ENCODE measurements at places on chromosomes 6 and 20.
A peak's percentile ranks its signal among the peaks of the same experiment; 100 is the strongest.

GRCh38 chr6:18327626-18328025 lies 59.5 kb upstream of the RNF144B start:
- DNase-seq = peak; percentile 8

- peak; percentile 92 for DNase-seq
Measured at GRCh38 chr6:162177746-162178145, 549.8 kb downstream of the PRKN start.

GRCh38 chr6:55833284-55833683 lies 42.1 kb downstream of the BMP5 start:
- DNase-seq = no peak

DNA sequence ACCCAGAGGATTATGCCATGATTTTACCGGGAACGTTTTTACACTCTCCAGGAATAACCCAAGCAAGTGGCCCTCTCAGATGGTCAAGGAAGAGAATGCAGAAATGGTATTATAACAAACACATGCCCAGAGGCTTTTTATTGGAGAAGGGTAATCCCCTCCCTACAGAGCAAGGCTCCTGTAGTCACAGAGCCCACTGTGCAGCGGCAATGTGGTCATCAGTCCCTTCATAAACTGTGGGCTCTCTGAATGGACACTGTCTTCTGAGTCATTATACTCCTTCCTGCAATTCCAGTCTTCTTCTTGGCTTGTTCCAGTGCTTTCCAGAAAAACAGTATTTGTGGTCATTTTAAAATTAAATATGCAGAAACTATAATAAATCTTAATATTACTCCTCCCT lies 74.7 kb downstream of the LAMA4 start:
- no peak for DNase-seq

- peak; percentile 60 for DNase-seq
Measured at GRCh38 chr6:683742-684440, 9.0 kb downstream of the EXOC2 start.

DNA sequence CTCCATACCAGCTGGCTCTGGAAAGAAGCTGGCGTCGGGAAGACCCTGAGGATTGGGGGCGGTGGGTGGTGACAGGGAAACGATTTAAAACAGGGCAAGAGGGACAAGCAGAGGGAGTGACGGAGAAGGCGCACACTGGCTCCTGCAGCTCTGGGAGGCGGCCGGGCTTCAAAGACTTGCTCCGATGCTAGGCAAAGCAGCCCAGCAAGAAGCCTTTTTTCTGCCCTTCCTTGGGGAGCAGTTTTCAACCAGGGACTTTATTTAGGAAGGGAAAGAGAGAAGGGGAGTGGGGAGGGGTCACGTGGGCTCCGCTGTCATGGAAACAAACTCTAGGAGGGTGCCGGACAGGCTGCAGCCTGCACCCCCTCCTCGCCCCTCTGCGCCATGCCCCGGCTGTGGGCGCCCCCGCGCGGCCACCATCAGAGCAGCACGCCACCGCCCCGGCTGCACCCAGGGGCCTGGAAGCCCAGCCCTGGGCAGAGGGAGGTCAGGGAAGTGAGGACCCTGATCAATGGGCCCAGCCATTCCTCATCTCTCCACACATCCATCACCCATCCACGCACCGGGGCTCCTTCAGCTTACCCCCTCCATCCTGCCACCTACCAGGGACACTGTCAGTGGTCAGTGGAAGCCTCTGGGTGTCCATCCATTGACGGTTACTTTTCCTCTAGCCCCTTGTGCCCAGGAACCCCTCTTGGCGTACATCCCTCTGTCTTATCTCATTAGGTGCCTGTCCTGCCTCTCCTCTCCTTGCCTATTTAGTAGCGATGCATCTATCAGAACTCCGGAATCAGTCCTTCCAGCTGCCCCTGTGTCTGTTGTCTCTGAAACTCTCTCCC lies 66.6 kb upstream of the CCDC167 start:
- DNase-seq = peak; percentile 80

GRCh38 chr20:63496596-63497120 lies 2.2 kb downstream of the EEF1A2 start:
- DNase-seq = no peak

- DNase-seq = no peak
Measured at GRCh38 chr6:89489078-89489477, 56.1 kb downstream of the ANKRD6 start.

GRCh38 chr20:31569163-31570020 lies 35.7 kb upstream of the ID1 start:
- peak; percentile 58 for DNase-seq

DNA sequence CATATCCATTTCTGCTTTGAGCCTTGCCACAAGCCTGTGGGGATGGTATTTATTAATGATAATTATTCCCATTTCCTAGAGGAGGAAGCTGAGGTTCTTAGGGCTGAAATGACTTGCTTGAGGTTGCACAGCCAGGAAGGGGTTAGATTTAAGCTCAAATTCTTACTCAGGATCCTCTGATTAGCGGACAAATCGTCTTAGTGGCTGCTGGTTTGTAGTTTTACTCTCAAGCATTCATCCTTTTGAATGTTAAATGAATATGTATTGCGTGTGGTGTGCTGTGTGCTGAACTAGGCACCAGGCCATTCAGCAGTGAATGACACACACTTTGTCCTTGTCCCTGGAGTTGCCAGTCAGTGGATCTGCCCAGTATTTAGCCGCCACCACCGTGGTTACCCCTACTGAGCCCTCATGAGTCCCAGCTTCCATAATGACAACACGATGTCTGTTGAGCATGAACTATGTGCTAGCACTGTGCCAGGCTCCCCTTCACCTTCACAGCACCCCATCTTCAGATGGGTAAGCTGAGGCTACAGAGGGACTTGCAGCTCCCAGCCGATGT lies 10.0 kb downstream of the PACSIN1 start:
- DNase-seq = no peak

- DNase-seq = no peak
Measured at GRCh38 chr6:158631678-158632537, 12.6 kb downstream of the DYNLT1 start.

- DNase-seq = no peak
Measured at GRCh38 chr6:15363164-15363522, 117.3 kb downstream of the JARID2 start.

GRCh38 chr6:166972101-166972500 lies 15.8 kb upstream of the RNASET2 start:
- no peak for DNase-seq

DNA sequence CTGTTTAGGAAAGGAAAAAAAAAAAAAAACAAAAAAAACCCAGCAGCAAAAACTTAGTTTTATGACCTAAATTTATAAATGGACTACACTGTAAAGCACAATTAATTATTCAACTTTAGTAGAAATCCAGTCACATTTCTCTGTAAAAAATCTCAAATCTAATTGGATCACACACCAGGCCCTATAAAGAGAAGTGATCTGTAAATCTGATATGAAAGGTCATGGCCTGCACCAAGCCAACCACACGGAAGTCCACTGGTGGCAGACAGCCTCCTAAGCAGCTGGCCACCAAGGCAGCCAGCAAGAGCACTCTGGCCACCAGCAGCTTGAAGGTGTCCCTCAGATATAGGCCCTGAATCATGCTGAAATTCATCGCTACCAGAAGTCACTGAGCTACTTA lies 131.6 kb downstream of the HFE start:
- DNase-seq = no peak

DNA sequence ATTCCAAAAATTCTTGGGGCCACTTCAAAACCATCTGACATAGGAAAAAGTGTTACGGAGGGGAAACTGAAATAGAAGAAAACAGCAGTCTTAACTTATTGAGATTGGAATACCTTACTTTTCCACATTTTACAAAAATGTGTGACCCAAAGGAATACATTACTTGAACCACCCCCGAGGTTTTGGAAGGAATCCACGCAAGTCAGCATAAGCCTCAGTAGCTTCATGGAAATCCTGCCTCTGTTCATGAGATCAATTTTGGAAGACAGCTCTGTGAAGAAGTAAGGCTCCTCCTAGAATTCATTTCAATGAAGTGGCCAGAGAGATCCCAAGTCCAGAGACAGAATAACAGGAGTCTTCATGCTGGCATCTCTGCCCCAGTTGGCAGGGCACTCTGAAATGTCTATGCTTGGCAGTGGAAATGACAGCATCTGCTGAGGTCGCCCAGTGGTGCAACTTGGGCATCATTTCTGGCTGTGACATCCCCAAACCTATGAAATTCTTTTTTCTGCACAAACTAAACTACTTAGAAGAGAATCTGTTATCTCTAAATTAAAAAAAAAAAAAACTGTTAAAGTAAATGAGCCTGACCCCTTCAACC lies 132.5 kb downstream of the EPM2A start:
- DNase-seq = no peak

DNA sequence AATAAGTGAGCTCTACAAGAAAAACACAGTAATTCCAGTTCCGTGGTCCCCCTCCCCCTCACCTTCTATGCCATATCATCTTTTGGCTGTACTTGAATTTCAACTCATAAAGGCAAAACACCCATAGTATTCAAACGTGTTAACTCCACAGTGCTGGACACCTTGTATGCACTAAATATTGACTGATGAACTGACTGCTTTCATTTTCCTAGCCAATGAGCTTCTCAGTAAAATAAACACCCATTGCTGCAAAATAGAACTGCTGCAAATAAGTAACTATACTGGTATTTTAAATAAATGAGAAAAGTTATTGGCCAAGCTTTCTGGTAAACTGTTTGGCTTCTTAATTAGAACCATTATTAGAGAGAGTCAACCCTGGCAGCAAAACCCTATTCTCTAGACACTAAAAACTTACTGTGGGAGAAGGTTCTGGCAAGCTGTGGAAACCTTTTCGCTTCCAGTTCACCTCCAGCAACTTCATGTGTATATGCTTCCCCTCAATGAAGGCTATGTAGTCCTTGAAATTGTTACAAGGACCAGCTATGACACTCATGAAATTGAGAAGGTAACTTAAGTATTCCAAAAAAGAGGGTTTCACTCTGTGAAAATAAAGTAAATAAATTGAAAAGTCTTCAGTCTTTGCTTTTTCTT lies 86.0 kb downstream of the MBOAT1 start:
- no peak for DNase-seq

DNA sequence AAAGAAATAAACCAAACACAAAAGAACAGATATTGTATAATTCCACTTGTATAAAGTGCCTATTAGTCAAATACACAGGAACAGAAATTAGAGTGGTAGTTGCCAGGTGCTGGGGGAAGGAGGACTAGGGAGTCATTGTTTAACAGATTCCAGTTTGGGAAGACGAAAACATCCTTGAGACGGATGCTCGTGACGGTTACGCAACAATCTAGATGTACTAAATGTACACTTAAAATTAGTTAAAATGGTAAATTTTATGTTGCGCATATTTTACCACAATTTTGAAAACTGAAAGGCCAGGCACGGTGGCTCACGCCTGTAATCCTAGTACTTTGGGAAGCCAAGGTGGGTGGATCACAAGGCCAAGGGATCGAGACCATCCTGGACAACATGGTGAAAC lies 111.0 kb downstream of the PKHD1 start:
- DNase-seq = no peak

GRCh38 chr6:65745614-65746013 lies 38.6 kb upstream of the EYS start:
- no peak for DNase-seq

- DNase-seq = no peak
Measured at GRCh38 chr6:129429956-129430355, 280.0 kb downstream of the ARHGAP18 start.

GRCh38 chr20:57507477-57507876 lies 17.5 kb downstream of the CTCFL start:
- no peak for DNase-seq

DNA sequence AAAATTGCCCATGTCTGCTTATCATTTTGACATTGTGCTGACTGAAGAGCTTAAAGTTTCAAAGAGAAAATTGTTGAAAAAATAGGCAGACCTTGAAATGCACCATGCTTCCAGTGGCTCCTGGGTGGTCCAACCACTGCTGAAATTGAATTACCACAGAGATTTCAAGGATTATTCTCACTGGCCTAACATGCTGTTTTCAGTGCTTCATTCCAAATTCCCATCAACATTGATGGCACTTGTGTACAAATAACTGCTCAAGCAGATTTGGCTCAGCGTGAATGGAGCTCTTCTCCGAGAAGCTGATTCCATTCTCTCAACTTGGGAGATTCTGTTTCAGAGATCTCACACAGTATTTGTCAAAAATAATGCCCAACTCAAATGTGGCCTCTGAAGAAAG lies 75.5 kb downstream of the LAMA4 start:
- no peak for DNase-seq

DNA sequence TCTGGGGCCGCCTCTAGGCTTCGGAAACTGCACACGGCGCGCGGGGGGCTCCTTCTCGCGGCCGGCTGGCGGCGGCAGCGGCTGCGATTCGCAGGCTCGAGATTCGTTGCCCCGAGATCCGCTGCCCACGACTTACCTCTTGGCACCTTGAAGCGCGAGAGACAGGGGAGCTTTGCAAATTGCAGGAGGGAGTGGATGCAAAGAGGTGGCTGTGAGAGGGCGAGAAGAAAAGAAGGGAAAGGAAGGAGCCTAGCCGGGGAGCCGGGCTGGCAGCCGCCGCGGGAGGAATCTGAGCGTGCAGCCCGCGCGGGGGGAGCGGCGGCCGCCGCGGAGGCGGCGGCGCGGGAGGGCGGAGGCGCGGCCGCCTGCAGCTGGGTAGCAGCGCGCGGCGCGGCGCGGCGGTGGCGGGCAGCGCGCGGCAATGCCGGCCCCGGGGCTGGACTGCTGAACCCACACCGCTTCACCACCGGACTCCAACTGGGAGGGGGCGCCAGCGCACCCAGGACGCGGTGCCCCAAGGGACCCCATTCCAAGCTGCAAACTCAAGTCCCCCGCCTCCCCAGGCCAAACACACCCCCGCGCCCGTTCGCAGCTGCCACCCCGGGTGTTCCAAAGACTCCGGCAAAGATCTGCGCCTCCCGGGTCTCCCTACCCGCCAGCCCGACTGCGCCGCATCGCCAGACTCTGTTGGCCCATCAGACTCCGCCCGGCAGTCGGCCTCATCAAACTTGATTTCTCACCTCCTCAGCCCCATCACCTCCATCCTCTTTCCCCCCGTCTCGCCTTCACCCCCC lies 44.2 kb upstream of the SUPT3H start:
- peak; percentile 23 for DNase-seq

DNA sequence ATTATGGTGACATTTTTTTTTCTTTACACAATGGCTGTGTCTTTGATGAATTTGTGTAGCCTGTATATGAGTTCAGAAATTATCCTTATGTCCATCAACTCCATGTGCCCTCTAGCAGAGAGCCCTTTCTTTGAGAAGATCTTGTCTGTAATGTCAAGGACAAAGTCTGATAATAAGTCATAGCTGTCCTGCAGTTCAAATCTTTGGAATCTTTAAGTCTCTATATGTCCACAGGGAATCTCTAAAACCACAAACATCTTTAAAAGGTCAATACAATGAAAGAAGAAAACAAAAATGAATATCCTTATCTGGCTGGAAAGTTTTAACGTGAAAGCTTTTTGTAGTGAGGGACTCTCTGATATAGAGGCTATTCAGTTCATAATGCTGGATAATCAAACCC lies 16.9 kb upstream of the TMEM14A start:
- no peak for DNase-seq

- DNase-seq = no peak
Measured at GRCh38 chr6:146850981-146851380, 252.2 kb downstream of the ADGB start.

GRCh38 chr6:25889877-25890853 lies 16.1 kb upstream of the SLC17A3 start:
- DNase-seq = peak; percentile 51

GRCh38 chr6:39196673-39197091 lies 32.6 kb downstream of the KCNK5 start:
- DNase-seq = no peak

GRCh38 chr6:51996296-51996947 lies 91.0 kb downstream of the PKHD1 start:
- DNase-seq = no peak

Measured in NCI-H1105 (cell line).